ENCODE measurements at places on chromosomes 5 and 9.
A peak's percentile ranks its signal among the peaks of the same experiment; 100 is the strongest.

GRCh38 chr5:143016777-143017516, 246.8 kb downstream of the ARHGAP26 start:
- peak; percentile 52 for DNase-seq

DNA sequence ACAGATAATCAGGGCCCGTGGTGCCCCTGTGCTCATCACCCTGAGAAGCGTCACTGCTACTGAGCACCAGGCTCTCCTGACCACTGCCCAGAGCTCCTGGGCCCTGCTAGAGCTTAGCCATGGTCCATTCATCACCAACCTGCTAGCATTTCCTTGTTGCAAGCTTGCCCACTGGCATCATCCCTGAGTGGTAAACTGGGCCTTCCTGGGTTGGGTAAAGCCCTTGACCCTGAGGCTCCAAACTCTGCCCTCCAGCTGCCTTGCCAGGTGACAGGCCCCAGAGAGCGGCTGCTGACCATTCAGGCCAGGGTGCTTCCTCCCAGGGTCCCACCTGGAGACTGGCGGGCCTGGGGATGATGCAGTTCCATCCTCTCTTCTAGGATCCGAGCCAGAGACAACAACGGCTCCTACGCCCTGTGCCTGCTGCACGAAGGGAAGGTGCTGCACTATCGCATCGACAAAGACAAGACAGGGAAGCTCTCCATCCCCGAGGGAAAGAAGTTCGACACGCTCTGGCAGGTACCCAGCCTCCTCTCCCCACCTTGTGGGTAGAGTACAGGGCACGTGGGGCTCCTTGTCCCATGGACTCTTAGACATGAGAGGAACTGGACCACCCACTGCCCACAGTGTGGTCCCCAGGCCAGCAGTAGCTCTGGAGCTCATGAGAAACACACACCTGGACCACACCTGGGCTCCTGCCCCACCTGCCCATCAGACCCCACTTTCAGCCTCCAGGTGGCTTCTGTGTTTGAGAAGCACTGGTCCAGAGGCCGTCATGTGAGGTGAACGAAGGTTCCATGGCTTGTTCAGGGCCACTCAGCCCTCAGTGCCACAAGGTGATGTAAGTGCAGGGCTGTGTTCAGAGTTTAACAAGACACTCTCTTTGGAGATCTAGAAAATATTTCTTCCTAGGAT, 60.5 kb downstream of the SYK start:
- no peak for DNase-seq

GRCh38 chr9:29066141-29066640, 1492.9 kb upstream of the C9orf72 start:
- no peak for DNase-seq

GRCh38 chr5:90547072-90547536, 11.5 kb upstream of the ADGRV1 start:
- DNase-seq, result no peak

- no peak for DNase-seq
Measured at GRCh38 chr5:74409166-74409706, 231.3 kb downstream of the ENC1 start.

DNA sequence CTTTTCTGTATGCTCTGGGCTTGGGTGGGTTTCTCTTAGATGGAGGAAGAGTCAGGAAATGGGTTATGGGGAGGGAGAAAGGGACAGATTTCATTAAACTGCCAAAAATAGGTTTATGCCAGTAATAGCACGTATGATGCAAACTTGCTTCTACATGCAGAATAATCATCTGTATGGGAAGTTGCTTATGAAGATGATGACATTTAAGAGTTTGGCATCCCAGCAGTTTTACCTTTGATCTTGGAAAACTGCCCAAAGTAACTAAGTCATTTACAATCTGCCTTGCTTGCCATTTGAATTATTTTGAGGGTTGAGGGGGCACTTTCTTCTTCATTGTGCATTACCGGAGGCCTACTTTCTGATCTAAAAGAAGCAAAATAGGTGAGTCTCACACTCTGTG, 282.9 kb upstream of the ANKRD55 start:
- no peak for DNase-seq

DNA sequence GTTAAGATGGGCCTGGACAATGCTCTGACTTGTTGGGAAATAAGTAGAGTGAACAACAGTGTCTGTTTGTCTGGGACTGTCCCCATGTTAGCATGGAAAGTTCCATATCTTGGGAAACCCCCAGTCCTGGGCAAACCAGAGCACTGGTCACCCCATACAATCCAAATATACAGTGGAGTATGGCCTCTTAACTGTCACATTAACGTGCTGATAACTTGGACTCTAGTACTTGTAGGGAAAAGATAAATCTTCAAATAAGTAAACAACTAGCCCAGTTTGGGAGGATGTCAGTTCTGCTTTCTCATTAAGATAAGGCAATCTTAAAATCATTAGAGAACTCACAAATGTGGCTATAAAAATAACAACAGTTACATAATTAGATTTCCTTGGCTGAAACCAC, 47.6 kb upstream of the JAK2 start:
- no peak for DNase-seq

- no peak for DNase-seq
Measured at GRCh38 chr5:67679184-67679841, 482.7 kb upstream of the CD180 start.

GRCh38 chr9:99753436-99753835, 68.2 kb upstream of the NR4A3 start:
- no peak for DNase-seq

GRCh38 chr5:167732499-167732898, 558.9 kb upstream of the WWC1 start:
- DNase-seq, result no peak
